ENCODE measurements at places on chromosomes 5 and 9.

- DNase-seq: no peak
Observed at GRCh38 chr5:98816582-98817222, 43.2 kb downstream of the RGMB start.

DNA sequence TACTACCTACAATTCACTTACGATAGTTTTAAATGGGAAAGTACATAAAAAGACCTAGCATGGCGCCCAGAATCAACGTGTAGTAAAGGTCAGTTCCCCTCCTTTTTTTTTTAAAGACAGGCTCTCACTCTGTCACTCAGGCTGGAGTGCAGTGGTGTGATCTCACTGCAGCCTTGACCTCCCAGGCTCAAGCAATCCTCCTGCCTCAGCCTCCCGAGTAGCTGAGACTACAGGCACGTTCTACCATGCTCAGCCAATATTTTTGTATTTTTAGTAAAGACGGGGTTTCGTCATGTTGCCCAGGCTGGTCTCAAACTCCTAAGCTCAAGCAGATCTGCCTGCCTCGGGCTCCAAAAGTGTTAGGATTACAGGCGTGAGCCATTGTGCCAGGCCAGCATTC, 40.7 kb upstream of the MTMR12 start:
- no peak for DNase-seq

GRCh38 chr5:69368458-69369339, 621 bp downstream of the AK6 start:
- peak; percentile 37 for DNase-seq

DNA sequence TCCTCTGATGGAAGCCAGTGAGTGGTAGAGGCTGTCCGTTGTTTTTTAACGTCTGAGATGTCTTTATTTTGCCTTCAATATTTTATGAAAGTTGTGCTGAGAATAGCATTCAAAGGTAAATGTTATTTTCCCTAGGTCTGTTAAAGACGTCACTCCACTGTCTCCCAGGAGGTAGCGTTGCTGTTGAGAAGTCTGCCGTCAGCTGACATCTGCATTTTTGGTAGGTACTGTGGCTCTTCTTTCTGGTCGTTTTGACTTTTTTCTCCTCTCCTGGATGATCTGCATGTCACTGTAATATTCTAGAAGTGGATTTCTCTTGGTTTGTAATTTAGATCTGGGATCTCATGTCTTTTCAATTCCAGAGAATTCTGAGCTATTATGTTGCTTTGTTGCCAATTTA, 26.4 kb downstream of the SURF6 start:
- DNase-seq: no peak

- DNase-seq: peak; percentile 72
Observed at GRCh38 chr5:132419502-132420468, 50.3 kb downstream of the SLC22A5 start.

GRCh38 chr5:125148706-125149105, 402.3 kb upstream of the ZNF608 start:
- DNase-seq: no peak

- no peak for DNase-seq
Observed at GRCh38 chr5:113031557-113031956, 55.0 kb downstream of the DCP2 start.

DNA sequence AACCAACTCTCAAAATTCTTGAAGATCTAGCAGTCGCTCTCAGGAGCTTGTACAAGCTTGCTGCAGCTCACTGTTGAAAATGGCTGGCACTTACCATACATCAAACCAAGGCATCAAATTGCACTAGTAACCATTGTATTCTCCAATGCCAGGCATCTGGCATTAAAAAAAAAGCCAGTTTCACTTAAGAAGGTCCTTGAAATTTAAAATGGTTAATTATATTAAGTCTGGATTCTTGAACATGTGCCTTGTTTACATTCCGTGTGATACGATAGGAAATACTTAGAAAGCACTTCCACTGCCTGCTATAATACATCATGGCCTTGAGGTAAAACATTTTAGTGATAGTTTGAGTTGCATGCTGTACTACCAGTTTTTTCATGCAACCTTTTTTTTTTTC, 300.7 kb downstream of the KDM4C start:
- DNase-seq: no peak
